ENCODE measurements at places on chromosomes 2 and 18.

DNA sequence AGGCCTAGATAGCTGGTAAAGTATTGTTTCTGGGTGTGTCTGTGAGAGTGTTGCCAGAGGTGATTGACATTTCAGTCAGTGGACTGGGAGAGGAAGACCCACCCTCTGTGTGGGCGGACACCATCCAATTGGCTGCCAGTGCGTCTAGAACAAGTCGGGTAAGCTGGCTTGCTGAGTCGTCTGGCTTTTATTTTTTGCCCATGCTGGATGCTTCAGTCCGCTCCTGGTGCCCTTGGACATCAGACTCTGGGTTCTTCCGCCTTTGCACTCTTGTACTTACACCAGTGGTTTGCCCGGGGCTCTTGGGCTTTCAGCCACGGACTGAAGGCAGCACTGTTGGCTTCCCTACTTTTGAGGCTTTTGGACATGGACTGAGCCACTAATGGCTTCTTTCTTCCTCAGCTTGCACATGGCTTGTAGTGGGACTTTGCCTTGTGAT, 24.3 kb downstream of the DIS3L2 start:
- peak; percentile 89 for DNase-seq

DNA sequence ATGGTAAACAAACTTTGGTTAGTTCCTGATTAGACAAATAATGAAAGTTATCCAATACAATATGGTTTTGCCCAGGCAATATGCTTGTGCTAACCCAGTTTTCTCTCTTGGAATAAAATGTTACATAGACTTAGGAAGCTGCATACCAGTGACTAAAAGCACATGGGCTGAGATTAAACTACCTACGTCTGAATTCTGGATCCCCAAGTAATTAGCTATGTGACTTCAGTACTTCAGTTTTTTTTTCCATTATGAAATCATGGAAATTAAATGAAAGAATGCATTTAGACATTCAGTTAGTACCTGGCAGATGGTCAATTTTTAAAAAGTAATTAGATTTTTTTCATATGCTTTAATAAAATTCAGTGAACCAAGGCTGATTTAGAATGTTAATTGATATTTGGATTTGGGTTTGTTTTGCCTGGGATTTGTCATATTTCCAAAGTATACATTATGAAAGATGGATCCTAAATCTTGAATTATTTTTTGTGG, 213.9 kb downstream of the PTH2R start:
- no peak for DNase-seq

DNA sequence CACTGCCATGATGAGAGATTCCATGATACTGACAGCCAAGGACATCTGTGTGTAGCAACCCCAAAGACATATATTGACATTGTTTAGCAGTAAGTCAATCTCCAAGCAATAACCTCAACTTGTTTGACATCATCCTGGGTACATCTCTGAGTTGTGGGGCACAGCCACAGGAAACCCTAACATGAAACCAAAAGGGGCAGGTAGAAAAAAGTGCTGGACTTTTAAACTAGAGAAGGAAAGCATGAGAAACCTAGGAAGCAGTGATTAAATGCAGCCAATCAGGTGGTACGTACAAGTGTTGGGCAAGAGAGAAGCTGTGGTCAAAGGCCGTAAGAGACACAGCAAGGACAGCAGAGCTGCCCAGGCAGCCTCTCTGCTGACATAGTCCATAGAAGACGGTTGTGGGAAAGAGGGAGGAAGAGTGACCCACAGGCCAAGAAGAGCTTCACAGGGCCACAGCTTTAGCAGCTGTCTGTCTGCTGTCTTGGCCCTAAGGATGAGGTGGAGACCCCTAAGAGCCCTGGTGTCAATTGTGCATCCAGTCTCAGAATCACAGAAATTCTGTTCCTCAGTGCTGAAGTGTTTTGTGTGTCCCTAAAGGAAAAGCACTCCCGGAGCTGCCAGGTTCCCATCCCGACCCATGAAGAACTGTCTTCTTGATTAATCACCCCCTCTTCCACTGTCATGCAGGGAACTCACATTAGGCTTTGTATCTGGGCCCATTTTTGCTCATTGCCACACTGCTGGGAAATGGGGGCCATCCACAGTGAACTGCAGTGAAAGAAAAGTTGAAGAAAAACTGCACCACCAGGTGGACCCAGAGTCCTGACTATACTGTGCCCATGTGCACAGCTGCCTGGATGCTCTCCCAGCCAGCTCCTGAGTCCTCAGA, 25.4 kb upstream of the CHN1 start:
- peak; percentile 51 for DNase-seq

DNA sequence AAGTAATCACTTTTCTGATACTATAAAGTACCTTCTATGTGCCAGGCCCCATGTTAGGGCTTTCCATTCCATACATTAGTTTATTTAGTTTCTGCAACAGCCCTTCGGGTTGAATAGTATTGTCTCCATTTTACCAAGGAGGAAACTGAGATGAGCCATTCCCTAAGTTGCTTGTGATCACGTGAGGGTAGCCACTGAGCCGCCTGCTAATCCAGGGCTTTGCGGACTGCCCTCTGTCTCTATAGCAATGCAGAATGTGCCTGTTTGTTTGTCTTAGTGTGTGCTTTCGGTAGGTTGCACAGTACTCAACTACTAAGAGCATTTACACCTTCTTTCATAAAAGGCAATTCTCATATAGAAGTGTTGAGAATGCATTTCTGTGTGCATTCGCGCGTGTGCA, 5.0 kb downstream of the EMILIN2 start:
- DNase-seq, result no peak

DNA sequence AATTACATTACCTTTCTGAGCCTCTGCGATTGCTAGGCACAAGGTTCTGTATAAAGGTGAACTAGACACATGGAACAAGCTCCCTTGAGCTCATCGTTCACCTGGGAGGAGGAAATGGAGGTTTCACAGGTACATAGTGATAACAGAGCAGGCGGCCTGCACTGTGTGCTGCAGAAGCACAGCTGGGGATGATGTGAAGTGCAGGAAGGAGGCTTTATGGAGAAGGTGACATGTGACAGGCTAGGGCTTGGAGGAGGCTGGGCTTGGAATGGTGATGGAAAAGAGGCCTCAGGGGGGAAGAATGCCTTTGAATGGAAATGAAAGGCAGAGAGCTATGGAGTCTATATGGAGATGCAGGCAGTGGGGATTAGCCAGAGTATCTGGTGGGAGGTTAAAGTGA, 22.9 kb downstream of the MARCHF4 start:
- DNase-seq, result no peak

GRCh38 chr18:48953104-48953706, 2.4 kb upstream of the SMAD7 start:
- DNase-seq, result no peak

- DNase-seq, result no peak
Measured at GRCh38 chr2:38095996-38096861, 20.3 kb upstream of the CYP1B1 start.
